Chondrocyte (in vitro differentiated cells): ENCODE measurements at places on chromosomes 3 and 15.

DNA sequence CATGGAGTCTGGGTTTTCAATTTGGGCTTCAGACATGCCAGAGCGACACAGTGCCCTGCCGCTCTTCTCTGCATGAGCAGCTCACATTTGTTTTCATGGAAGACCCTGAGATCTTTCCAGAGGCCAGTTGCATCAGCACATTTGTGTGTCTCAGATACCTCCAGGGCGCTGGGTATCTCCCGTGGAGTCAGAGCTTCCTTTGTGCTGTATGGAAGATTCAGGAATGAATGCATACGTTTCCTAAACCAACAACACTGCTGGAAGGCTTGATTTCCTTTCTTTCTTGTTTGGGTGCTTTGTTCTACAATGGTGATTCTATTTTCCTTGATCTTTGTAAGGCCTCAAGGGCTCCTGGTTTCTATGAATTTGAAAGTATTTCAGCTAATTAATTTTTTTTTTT lies 106.5 kb downstream of the CACNA2D3 start:
- DNase-seq: no peak

DNA sequence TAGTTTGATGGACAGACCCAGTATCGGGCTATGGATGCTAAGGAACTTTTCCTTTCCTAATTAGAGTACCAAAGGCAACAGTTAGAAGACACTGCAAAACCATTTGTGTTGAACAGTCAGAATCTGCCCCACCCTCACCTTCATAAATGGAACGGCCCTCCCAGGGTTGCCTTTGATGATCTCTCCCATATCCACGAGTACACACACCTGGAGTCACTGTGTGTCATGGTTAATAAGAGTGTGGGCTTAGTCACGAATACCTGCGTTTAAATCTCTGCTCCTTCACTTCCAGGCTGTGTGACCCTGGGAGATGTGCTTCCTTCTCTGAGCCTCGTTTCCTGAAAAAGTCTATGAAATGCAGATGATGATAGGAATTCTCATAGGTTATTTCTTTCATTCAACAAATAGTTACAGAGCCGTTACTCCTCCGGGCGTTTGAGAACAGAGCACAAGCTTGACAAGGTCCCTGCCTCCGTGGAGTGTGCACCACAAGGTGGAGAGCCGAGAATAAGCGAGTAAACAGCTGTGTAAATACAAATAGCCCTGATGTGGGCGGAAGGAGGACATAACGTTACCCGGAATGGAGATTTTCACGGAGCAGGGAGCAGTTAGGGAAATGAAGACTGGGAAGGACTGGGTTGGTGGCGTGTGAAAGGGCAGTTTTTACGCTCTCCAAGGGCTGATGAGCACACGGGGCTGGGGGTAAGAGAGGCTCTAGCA lies 6.7 kb downstream of the SLC51A start:
- DNase-seq: no peak

DNA sequence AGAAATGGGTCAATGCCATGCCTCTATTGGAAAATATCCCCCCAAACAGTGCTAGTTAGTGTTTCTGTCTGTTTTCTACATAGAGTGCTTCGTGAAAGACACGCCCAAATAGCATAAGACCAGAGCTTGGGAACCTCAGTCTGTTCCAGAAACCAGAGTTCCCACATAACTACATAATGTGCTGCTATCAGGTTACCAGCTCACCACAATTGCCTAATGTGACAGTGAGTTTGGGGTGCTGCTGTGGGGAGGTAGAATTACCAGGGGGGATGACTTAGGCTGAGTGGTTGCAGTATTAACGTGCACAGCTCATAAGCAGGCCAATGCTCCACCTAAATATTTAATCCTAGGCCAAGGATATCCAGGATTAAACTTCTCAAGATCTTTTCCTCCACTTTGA lies 39.2 kb downstream of the DUT start:
- DNase-seq: no peak

- no peak for DNase-seq
Observed at GRCh38 chr3:27201492-27201891, 167.7 kb downstream of the NEK10 start.

DNA sequence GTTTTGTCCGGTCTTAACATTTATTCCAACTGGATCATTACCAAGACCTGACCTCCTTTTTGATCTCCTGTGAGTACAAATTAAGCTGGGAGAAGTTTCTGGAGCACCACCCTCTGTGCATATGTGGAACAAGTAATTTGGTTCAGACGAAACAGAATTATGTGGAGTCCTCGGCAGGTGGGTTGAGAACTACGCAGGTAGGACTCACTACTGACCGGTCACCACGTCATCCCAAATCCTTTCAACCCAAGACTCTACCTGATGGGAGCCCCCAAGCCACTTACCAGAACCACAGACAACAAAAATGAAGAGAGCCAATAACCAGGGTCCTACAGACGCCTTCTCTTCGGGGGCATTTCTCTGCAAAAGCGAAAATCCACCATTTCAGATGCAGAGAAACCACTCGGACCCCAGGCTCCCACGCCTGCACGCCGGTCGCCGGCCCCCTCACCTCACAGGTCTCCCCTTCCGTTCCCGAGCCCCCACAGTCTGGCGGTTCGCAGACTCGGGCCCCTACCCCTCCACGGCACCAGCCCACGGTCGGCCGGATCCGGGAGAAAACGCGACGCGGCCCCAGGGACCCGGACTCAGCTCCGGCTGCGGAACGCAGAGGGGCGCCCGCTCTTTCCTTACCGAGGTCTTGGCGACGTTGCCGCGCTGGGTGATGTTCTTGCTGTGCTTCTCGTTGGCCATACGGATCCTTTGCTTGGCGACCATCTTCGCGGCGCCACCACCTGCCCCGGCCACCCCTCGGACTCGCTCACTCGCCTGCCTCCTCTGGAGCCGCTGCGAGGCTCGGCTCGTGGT lies 674 bp downstream of the SERP1 start:
- no peak for DNase-seq
